ENCODE measurements at places on chromosomes 7 and 10. TPM values are rescaled to one million over a fixed set of nuclear protein-coding genes. Genes with fewer than 3 reads are reported as not detected.

The ZNF117 gene
- total RNA-seq: 58.6 TPM

The CPA4 gene
- total RNA-seq: 0.78 TPM

The TMEM176B gene
- total RNA-seq: 2.3 TPM

The VAX1 gene
- total RNA-seq: 1.2 TPM

The ODAD2 gene
- total RNA-seq: 1.9 TPM

The MAP3K8 gene
- total RNA-seq: 8.0 TPM

The TFR2 gene
- total RNA-seq: 5.3 TPM

The CRPPA gene
- total RNA-seq: 9.5 TPM

The GBX1 gene
- not detected for total RNA-seq

The HOXA9 gene
- not detected for total RNA-seq

The PFKP gene
- 76.3 TPM for total RNA-seq

The NODAL gene
- 2.2 TPM for total RNA-seq

The PPP1R3C gene
- 41.2 TPM for total RNA-seq

The MLXIPL gene
- total RNA-seq: not detected

The EMX2 gene
- 2.0 TPM for total RNA-seq

The ELN gene
- total RNA-seq: 10.9 TPM

The IMMP2L gene
- 14.8 TPM for total RNA-seq

The TSPAN13 gene
- 91.9 TPM for total RNA-seq

The LHFPL3 gene
- 26.2 TPM for total RNA-seq

The ADAM12 gene
- total RNA-seq: 4.7 TPM

The AKR1C8 gene
- 0.78 TPM for total RNA-seq

The CLDN4 gene
- 0.31 TPM for total RNA-seq

The CDNF gene
- total RNA-seq: 1.4 TPM

The NEUROD6 gene
- total RNA-seq: 600 TPM

The AVPI1 gene
- 1.1 TPM for total RNA-seq

The USP54 gene
- total RNA-seq: 31.7 TPM

The LBX1 gene
- not detected for total RNA-seq
